Cardiac septum (tissue), 1 donor: ENCODE measurements at places on chromosomes 16 and 17.

GRCh38 chr17:8079291-8080207, 8.0 kb downstream of the ALOX12B start:
- peak; percentile 88 for DNase-seq

- DNase-seq: no peak
These were observed 670.5 kb upstream of the SALL1 start for GRCh38 chr16:51821527-51821926.

GRCh38 chr16:28146536-28146935, 65.2 kb downstream of the XPO6 start:
- DNase-seq: no peak

GRCh38 chr17:56727876-56728617, 105.7 kb downstream of the C17orf67 start:
- no peak for DNase-seq

DNA sequence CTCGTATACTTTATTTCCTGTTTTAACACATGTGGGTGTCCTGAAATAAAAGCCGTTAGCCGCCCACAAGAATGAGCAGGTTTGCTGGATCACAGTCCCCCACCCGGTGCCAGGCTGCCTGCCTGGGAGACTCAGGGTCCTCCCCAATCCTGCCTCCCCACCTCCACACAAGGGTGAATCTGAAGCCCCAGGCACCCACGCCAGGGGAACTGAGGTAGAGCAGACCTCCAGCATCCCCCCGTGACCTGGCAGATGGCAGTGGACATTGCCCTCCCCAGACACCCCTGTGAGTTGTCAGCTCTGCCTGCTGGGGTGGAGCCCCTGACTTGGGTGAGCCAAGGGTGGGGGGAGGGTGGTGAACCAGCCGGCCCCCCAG, 114.8 kb downstream of the METRNL start:
- DNase-seq: peak; percentile 73

GRCh38 chr16:30533748-30534367, 800 bp downstream of the ZNF747 start:
- no peak for DNase-seq

GRCh38 chr17:58247511-58248363, 9.4 kb downstream of the LPO start:
- DNase-seq: no peak

DNA sequence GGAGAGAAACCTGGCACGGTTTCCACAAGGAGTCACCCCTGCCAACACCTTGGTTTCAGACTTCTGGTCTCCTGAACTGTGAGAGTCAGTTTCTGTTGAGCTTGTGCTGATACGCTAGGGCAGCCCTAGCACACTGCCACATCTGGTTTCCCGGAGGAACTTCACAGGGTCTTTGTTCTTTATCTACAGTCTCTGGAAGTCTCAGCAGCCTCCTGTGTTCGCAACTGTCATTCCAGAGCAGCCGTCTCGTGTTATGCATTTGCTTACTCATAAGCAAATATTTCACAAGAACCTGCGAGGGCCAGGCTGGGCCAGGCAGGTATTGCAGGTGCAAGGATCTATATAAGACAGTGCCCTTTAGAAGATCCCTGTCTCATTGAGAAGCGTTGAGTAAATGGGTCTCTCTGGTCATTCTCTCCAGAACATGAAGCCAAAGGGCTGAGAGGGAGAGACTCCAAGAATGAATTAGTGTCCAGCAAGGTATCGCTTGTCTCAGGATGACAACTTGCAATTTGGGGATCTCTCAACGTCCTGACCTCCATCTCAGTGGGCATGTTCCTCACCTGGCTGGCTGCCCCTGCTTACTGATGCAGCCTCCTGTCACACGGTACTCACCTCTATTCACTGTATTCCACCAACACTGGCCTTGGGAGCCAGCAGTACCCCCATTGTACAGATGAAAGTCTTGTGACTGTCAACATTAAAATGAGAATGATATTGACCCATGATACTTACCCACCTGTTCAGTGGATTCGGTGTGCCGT, 141.2 kb downstream of the WWOX start:
- no peak for DNase-seq

DNA sequence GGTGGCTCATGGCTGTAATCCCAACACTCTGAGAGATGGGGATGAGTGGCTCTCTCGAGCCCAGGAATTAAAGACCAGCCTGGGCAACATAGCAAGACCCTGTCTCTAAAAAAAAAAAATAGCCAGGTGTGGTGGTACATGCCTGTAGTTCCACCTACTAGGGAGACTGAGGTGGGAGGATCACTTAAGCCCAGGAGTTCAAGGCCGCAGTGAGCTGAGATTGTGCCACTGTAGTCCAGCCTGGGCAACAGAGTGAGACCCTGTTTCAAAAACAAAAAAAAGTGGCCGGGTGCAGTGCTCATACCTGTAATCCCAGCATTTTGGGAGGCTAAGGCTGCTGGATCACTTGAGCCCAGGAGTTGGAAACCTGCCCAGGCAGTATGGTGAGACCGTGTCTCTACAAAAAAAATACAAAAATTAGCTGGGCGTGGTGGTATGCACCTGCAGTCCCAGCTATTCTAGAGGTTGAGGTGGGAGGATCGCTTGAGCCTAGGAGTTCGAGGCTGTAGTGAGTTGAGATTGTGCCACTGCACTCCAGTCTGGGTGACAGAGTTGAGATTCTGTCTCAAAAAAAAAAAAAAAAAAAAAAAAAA, 3.0 kb downstream of the C16orf54 start:
- no peak for DNase-seq

GRCh38 chr17:6496116-6496481, 51.8 kb downstream of the PIMREG start:
- DNase-seq: peak; percentile 22

DNA sequence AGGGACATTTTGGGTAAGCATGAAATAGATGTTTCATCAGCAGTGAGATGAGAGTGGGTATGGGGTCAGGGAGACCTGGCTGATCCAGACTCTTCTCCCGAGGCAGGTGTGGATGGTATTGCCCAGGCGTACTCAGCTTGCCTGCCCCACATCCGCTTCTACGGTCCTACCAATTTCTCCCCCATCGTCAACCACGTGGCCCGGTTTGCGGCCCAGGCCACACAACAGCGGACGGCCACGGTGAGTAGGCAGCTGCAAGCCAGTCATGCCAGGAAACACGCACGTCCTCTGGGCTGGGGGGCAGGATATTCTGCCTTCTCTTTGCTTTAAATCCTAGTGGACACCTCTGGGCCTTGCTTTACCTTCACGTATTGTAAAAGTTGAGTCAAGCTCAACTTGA, 44.7 kb downstream of the CPNE2 start:
- DNase-seq: no peak

GRCh38 chr16:56106527-56106926, 84.8 kb upstream of the GNAO1 start:
- no peak for DNase-seq

DNA sequence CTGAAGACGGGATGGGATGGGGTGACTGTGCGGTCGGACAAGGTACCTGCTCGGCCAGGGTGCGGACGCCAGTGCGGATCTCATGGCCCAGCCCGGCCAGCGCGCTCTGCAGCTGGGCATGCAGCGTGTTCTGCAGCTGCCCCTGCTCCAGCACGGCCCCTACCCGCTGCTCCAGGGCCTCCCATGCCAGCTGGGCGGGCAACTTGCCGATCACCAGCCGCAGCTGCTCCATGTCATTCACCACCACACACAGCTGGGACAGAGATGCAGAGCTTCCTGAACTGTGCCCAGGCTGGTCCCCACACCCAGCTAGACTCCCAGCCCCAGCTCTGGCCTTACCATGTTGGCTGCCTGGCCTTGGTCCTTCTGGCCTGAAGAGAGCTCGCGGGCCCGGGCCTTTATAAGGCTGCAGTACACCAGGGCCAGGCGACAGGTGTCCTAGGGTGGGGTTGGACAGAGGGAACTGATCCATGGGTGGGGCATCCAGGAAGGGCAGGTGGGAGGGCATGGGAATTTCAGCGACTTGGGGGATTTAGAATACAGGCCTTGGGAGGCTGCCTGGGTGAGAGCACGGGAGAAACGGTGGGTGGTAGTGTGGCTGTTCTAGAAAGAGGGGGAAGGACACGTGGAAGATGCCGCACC, 9.8 kb downstream of the UNC13D start:
- DNase-seq: no peak

GRCh38 chr16:85129876-85130704, 17.8 kb upstream of the CIBAR2 start:
- DNase-seq: no peak

DNA sequence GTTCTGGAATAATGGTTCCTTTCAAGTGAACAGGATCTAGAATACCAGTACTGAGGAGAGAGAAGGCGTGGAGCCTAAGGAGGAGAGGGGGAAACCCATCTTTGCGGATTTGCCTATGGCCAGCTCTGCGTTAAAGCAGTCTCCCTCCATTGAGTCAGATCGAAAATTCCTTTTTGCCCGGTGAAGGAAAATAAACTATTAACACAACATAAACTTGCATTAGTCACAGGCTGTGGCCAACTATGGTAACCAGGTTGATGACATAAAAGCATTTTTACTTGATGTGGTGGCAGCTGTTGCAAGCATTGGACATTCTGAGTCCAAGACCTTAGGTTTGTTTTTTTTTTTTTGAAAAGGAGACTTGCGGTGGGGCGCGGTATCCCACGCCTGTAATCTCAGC, 8.9 kb downstream of the LDAF1 start:
- DNase-seq: no peak

DNA sequence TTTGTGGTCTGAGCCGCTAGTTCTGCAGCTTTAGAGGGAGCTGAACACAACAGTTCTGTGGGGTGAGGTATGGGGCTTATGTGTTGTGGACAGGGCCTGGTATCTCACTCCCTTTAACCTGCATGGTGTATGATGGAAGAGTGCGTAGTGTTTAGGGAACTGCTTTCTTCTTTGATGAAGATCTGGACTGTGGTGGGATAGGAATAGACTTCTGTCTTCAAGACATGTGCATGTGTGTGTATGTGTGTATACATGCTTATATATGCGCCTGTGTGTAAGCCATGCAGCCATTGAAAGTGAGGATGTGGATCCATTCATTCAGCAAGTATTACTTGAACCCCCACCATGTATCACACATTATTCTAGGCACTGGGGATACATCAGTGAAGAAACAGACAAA, 114.8 kb upstream of the TMEM97 start:
- DNase-seq: no peak

DNA sequence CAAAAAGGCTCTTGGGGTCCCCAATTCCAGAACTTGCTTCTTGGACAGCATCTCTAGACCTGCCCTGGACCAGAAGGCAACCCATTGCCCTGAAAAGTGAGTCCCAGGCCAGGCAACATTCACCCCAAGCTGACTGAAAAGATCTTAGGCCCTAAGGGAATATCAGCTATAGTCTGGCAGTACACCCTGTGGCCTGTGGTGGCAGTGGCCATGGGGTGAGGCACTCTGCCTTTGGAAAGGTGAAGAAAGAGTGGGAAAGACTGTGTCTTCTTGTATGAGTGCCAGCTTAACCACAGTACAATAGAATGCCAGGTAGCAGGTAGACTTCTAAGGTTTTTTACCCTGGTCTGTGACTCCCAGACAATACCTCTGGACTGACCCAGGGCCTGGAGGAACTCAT, 564.5 kb downstream of the CDH8 start:
- no peak for DNase-seq

- no peak for DNase-seq
These were observed 14.9 kb downstream of the TMEM114 start for GRCh38 chr16:8575399-8575798.

GRCh38 chr17:74520790-74521480, 10.3 kb downstream of the CD300LB start:
- DNase-seq: peak; percentile 68

- DNase-seq: no peak
These were observed 9.5 kb downstream of the SULT1A2 start for GRCh38 chr16:28587386-28587785.

DNA sequence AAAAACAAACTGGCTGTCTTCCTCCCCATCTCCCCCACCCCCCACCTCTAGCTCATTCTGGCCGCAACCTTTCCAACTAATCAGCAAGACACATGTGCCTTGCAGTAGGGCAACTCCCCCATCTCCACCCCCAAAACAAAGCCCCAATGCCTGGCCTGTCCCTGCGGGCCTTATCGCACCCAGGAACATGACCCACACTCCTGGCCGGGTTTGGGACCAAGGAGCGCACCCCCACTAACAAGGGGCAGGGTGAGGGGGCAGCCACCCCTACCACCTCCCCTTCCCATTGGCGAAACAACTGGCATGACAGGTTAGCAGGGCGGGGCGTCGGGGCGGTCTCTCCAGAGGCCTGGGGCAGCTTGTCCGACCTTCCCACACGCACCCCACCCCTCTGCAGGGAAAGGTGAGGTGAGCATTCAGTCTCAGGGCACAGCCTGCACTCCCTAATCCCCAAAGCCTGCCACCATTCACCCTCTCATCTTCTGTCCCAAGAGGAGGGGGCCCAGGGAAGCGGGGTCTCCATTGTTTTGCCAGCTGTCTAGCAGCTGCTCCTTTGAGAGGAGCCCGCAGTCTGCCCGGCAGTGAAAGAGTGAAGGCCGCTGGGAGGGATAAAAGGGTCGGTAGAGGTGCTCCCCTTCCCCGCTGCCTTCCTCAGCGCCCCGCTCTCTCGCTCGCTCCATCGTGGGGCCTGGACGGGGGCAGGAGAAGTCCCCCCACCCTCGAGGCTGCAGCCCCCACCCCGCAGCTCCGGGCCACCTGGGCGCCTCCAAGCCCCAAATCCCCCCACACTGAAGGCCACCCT, 765 bp downstream of the MYO18A start:
- peak; percentile 81 for DNase-seq

- DNase-seq: no peak
These were observed 408 bp downstream of the LMF1 start for GRCh38 chr16:970386-970765.
